Lung microvascular endothelial cell (primary cell): ENCODE measurements at places on chromosomes 5 and 9.

DNA sequence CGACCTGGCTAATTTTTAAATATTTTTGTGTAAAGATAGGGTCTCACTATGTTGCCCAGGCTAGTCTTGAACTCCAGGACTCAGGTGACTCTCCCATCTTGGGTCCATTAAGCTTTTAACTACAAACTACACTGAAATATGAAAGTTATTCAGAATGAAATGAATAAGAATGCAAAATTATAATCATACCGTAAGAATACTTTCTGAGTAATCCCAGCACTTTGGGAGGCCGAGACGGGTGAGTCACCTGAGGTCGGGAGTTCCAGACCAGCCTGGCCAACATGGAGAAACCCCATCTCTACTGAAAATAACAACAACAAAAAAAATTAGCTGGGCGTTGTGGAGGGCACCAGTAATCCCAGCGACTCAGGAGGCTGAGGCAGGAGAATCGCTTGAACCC lies 1.1 kb upstream of the ORM1 start:
- DNase-seq, result no peak

GRCh38 chr5:133381041-133381440 lies 231.3 kb downstream of the FSTL4 start:
- peak; percentile 72 for DNase-seq

GRCh38 chr5:73412597-73412988 lies 36.0 kb downstream of the FOXD1 start:
- no peak for DNase-seq

- no peak for DNase-seq
Measured at GRCh38 chr5:159456261-159456660, 126.0 kb upstream of the IL12B start.
